ENCODE measurements at places on chromosomes 2 and 18.
A peak's percentile ranks its signal among the peaks of the same experiment; 100 is the strongest.

DNA sequence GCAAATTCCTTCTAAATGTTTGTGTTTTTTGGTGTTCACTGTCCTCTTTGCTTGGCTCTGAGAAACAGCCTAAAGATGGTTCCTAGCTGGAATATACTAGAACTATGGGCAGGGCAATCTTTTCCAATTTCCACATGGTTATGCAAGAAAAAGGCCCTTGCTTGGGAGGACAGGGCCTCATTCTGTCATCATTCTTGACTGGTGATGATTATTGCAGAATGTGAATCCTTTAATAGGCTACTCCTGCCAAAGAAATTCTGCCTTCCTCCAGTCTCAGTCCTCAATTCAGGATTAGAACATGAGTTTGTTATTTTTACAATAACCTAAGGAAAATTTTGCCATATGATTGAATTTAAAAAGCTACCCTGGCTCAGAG is 218.7 kb downstream of the HNMT start:
- no peak for DNase-seq

DNA sequence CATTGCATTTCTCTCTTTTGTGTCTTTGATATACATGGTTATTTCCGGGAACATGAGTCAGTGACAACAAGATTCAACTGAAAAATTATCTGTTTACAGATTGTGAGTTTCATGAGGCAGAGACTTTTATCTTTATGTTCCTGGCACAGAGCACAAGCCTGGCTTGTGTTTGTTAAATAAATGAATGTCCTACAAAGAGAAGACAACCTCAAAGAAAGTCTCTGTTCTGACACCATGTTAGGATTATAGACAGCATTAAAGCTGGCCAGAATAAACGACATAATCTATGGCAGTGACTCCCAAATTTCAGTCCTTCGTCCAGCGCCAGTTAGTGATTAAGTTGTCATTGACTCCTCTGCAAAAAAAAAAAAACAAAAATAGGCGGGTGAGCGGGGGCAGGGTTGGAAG is 97.4 kb upstream of the DNAJC10 start:
- no peak for DNase-seq

GRCh38 chr2:27980242-27980641 is 89.7 kb downstream of the BABAM2 start:
- DNase-seq = no peak

- DNase-seq = no peak
These were observed 18.1 kb downstream of the SULT1C3 start for GRCh38 chr2:108257757-108258331.

DNA sequence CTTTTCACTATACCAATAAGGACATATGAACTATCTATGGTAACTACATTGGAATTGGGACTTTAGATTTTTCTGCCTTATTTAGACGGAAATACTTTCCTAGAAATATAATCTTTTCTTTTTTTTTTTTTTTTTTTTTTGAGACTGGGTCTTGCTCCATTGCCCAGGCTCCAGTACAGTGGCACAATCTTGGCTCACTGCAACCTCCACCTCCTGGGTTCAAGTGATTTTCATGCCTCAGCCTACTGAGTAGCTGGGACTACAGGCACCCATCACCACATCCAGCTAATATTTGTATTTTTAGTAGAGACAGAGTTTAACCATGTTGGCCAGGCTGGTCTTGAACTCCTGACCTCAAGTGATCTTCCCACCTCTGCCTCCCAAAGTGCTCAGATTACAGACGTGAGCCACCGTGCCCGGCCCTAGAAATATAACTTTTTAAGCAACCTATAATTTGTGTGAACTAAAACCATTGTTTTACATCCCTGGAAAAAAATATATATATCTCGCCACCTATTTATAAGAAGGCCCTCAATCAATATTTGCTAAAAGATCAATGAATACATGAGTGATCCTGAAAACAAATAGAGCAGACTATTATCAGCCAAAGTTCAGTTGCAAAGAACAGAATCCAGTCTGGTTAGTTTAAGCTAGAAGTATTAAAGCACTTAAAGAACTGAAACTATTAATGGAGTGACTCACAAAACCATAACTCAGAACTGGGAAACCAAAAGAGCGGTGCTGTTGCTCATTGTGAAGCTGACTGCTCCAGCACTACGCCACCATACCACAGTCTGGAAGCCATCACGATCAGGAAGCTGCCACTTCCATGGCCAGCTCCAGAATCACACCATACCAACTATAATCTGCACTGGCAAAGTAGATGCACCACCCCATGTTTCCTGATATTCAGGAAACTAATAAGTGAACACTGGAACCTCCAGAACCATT is 8.4 kb upstream of the HNRNPLL start:
- peak; percentile 39 for DNase-seq

DNA sequence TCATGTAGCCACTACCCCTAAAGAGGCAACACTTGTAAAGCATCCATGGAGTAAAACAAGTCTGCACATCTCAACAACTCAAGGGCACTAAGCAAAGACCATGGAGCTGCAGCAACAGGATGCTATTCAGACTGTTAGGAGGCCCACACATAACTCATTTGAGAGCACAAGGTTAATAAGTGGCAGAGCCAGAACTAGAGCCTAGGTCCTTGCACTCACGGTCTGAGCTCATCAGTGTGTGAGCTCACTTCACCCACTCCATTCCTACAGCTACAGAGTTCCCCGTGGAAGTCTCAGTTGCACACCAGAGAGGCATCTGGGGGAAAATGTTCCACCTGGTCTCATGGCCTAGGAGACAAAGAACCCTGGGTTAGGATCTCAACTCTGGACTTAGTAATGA is 35.0 kb downstream of the TTC32 start:
- no peak for DNase-seq

DNA sequence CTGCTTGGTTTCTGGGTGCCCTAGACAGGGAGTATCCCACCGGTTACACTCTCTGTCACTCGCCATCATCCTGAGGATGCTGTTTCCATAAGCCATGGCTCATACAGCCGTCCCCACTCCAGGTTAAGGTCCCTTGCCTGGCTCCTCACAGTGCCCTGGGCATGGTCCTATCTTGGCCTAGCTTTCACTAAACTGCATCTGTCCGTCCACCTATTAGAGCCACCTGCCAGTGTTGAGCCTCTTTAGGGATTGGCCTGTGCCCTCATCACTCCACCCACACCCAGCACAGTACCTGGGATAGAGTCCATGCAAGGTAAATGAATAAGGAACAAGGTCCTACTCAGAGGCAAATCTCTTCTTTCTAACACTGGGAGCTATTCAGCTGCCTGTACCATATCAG is 320.1 kb downstream of the GBX2 start:
- no peak for DNase-seq

DNA sequence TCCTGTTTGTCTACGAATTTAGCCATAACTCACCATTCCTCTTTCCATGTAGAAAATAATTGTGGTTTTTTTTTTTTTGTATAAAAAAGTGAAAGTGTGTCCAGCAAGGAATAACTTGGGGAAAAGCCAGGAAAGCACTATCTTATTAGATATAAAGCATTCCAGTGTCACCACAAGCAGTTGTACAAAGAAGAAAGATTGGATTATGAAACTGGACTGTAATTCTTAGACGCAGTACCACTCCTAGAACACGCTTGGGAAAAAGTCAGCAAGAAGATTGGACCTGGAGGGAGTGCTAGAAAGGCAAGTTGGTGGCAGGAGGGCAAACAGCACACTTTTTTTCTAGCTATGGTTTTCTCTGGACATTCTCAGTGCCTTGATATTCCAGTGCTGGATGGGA is 186.7 kb downstream of the PARD3B start:
- no peak for DNase-seq

- no peak for DNase-seq
These were observed 2.7 kb downstream of the EHD3 start for GRCh38 chr2:31236433-31237205.

DNA sequence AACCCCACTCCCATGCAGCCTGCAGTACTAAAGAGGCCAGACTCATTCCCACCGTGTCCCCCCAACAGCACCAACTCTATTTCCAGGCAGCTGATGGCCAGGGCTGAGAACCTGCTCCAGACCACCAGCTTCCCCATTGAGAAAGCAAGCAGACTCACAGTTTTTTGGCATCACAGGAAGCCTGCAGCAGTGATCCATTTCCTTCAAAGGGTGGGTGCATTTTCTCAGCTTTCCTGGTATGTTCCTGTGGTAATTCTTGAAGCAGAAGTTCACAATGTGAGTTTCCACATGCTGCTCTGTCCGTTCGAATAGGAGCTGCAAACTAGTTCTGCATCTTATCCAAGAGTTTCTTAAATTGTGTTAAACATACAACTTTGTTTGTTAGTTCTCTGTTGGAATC is 1249.6 kb upstream of the FAM98A start:
- no peak for DNase-seq

- peak; percentile 83 for DNase-seq
These were observed 185.0 kb downstream of the ANAPC1 start for GRCh38 chr2:111698743-111699554.

DNA sequence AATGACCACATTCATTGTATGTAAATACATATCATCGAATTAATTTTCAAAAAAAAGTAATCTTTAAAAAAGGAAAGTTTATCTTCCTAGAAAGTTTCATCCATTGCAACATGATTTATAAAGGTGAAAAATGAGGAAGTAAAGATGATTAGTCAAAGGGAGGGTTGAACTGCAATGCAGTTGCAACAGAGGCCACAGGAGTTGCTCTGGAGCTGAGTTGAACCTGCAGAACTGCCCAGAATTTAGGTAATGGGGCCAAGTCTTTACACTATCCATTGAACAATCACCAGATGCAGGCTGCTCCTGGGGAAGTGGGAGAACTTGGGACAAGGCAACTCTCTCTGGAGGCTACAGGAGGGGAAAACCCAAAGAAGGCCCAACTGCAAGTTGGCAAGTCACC is 390.7 kb downstream of the METTL4 start:
- DNase-seq = no peak

- DNase-seq = no peak
These were observed 32.5 kb downstream of the ARL5A start for GRCh38 chr2:151795646-151796240.

DNA sequence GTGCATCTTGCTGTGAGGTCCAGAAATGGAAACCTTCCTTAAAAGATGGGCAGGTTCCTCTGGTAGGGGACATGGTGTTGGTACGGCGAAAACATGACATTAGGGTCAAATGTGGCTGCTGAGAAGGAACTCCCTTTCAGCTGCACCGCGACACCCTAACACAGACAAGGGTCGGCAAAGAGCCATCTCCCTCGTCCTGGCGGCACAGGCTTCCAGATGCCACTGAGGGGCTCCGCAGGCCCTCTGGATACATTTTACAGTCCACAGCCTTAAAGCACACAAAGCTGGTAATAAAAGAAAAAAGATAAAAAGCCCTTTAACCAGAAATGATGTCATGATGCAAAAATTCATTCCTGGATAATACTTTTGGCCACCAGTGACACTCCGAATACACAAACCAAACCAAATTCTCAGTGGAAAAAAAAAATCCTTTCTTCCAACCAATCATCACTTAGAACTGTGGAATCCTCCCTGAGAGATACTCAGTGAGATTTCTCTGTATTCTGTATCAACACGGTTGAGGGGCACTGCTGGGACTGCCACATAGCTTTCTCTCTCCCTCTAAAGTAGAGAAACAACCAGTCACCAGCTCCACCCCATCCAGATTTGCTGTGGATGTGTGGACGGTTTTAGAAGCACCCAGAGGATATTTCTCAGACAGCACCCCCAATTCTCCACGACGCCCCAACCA is 174.8 kb downstream of the HDAC4 start:
- no peak for DNase-seq

GRCh38 chr2:18891600-18892345 is 302.4 kb upstream of the NT5C1B start:
- DNase-seq = no peak

GRCh38 chr2:72003796-72004195 is 143.9 kb downstream of the CYP26B1 start:
- DNase-seq = no peak

DNA sequence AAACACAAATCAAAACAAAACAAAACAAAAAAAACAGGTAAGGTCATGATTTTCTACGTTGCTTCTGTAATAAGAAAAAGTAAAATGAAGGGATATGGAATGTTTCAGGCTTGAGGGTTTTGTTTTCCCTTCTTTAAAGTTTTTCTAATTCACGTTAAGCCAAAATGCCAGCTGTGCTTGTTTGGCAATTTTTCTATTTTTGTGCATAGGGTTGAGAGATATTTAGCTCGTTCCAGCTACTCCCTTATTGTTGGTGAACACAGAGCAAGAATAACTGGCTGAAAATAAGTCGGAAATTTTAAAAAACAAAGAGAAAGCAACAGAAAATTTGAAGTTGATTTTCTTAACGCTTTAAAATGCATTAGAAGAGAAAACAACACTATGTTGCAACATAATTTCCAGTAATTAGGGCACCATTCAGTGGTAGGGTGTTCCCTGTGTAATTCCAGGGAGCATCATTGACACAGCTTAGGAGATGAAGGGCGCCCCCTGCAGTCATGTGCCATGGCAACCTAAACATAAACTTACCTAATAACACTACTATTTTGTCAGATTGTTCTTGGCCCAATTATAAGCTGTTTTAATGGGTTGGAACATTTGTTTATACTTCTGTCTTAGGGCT is 99.5 kb downstream of the DTNA start:
- no peak for DNase-seq

DNA sequence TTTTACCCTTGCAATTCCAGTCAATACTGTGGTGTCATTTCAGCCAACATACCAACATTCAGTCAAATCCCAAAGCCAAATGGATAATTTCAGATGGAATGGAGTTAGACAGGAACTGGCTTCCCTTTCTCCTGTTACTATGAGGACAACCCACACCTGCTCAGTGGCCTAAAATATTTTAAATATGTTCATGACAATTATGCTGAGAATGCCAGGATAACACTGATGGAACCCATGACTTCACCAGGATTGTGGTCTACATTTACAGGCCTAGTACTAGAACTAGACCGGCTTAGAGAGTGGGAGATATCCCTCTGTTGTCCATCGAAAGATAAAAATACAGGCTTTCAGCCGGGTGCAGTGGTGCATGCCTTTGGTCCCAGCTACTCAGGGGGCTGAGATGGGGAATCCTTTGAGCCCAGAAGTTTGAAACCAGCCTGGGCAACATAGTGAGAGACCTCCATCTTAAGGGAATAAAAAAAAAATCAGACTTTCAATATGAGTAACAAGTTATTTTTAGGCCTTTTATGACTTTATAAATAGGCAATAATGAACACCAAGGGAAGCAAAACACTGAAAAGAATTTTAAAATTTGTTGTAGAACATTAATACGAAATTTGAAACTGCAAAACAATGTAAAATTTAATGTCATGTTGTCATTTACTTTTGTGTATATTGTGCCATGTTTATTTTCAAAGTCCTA is 14.2 kb downstream of the GPATCH11 start:
- DNase-seq = no peak

- no peak for DNase-seq
These were observed 1894.5 kb upstream of the CELF4 start for GRCh38 chr18:39460136-39460535.

- no peak for DNase-seq
These were observed 71.1 kb upstream of the DSC1 start for GRCh38 chr18:31233621-31234275.

- no peak for DNase-seq
These were observed 16.7 kb downstream of the NOSTRIN start for GRCh38 chr2:168819050-168819715.

GRCh38 chr2:209771474-209772289 is at the start of gene UNC80:
Gene UNC80 (plus strand): TSS chr2:209771832. CDS start chr2:209772073, 241 bp downstream.
- no peak for DNase-seq

Data from CD4-positive, alpha-beta T cell treated with Interleukin-15 for 1 hour (primary cell).